Astrocyte (in vitro differentiated cells and primary cell): ENCODE measurements at places on chromosomes 3 and 15.

DNA sequence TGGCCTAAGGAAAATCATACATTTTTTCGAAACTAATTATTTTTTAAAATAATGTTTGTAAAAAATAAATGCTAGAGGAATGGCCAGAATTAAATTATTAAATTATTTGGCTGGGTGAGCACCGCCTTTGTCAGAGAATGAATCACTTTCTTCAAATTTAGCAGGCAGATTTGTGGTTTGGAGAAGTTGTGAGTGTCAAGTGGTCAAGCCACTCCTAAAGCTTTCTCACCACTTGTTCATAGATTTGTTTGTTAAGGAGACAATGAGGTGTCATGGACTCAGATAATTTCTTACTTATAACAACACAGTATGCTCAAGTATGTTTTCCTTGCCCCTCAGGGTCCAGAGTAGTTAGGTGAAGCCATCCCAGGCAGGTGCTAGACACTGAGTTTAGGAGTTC lies 196.2 kb downstream of the TUSC7 start:
- peak; percentile 5 for DNase-seq

DNA sequence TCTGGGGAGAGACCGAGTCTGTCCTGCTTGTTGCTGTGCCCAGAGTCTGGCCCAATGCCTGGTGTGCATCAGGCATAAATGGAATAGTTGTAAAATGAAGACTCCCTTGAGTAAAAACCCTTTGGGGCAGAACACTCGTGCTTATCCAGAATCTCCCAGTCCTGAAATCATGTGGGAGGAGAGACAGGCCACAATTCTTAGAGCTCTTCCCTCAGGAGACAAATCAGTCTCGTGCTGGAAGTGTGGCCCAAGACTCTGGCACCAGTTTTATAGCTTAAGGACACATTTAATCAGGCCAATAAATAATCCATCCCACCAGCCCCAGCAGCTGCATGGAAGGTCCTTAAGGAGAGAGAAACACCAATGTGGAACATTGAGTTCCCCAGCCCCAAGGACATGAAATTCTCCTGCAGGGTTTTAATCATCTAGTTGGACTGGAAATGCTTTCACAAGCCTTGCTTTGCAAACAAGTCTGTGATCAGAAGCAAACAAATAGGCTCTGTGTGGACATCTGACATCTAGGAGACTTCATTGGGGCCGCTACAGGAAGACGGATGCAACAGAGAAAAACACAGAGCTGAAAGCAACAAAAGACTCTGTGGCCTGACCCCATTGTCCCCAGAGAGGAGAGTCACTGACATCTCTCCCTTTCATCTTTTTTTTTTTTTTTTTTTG lies 70.4 kb downstream of the LSM3 start:
- no peak for DNase-seq

- DNase-seq: no peak
These were observed 316.4 kb downstream of the MCTP2 start for GRCh38 chr15:94547711-94548110.

- peak; percentile 51 for DNase-seq
These were observed 103.3 kb upstream of the PRTG start for GRCh38 chr15:55846116-55846707.

GRCh38 chr15:88954431-88955277 lies 41.5 kb upstream of the MFGE8 start:
- DNase-seq: no peak

GRCh38 chr15:89089316-89090230 lies 1.3 kb downstream of the ABHD2 start:
- no peak for DNase-seq

DNA sequence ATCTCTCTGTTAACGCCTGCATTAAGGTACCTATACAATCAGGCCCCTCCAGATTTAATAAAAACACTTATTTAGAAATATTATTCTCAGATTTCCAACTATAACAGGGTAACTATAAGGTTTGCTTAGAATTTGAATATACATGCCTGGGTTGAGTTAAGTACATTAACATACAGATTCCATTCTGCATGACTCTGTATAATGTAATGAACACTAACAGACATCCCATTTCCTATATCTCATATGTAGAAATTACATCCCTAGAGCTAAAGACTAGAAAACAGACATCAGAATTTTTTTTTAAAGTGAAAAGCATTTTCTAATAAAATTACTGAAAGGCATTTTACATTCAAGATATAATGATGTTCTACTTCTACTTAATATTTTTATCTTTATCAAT lies 162.5 kb downstream of the MECOM start:
- DNase-seq: no peak

DNA sequence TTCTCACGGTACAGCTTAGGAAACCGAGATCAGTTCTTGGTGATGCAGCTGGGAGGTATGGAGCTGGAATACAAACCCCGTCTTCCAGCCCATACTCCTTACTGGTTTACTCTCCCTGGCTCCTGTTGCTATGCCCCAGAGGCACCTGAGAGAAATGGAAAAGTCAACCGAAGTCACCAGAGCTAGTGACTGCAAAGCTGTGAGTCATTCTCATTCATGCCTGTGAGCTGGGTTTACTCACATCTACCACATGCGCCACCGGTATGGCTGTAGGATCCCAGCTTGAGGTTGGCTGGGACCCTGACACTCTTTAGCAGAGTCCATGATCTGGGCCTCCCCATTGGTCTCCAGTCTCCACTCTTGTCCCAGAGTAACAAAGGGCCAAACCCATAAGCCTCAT lies 111.5 kb upstream of the ETV5 start:
- no peak for DNase-seq

DNA sequence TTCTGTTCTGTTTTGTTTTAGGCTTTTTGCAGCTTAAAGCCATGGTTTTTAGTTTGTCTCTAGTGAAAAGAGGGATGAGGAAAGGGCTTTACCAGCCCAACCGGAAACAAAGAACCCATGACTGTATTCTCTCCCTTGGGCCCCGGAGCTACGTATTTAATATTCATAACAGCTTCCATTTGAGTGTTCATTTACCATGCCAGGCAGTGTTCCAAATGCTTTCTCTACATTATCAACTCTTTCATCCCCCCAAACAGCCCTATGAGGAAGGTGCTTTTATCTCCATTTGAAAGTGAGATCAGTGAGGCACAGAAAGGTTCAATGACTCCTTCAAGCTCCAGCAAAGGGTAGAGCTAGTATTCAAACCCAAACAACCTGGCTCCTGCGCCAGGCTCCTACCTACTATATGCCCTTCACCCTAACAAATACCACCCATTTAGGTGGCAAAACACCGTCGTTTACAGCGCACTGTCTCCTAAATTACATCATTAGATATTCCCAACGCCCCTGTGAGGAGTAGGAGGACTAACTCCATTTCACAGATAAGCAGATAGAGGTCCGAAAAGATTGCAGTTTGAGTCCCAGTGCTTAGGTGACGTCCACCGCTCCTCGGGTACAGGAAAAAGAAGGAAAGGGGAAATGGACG lies 27.9 kb downstream of the GTPBP8 start:
- peak; percentile 6 for DNase-seq

DNA sequence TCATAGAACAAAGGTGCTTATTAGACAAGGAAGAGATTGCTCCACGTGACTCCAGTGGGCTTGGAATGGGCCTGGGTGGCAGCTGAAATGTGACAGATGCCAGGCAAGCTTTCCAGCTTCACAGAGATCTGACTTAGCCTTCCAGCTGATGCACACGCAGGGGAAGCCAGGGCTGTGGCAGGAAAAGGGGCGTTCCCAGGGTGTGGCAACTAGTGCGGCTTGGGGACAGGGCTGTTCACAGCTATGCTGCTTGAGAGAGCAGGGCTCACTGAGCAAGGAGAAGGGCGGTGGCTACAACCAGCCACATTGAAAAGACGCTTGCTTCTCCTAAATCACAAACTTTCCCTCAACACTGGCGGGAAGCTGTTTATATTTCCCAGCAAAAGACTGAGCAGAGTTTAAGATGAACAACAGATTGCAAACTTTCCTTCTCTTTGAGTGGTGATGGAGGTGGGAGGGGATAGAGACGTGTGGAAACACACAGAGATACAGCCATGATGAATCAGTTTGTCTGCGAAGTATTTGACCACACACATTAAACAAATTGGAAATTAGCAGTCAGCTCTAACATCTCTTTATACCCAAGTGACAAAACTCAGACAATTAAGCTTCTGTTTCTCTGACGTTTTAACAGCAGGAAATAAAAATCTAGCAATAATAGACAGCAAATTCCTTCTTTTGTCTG lies 127.5 kb downstream of the BDH1 start:
- peak; percentile 86 for DNase-seq

- DNase-seq: no peak
These were observed 118.8 kb upstream of the AZI2 start for GRCh38 chr3:28467414-28467813.

DNA sequence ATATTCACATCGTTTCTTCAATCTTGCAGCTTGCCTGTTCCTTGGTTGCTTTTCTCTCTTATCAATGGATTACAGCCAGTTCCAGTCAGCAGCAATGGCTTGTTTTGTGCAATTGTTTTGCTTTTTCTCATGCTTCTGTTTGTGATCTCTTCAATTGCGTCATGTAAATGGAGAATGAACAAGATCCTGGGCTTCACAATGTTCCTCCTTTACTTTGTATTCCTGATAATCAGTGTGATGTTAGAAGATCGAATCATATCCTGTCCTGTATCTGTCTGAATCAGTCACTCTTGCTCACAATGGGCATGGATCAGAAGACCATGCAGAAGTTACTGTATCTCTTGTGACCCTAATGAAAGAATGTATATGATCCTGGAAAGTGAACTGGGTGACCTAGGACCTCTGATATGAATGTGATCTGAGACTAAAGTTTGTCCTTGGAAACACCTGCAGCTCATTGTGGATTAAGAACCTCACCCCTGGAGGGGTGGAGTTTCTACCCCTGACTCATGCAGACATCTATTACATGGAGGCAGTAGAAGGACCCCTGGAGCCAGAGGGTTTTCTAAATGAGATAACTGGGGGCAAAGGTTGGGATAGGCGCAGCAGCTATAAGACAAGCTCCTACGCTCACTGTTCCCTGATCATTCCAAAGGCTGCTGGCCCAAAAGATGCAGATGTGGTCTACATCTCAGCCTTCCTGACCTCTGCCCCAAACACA lies 32.2 kb downstream of the SLC24A1 start:
- DNase-seq: no peak

GRCh38 chr3:173003471-173003870 lies 137.6 kb downstream of the SPATA16 start:
- DNase-seq: peak; percentile 28

DNA sequence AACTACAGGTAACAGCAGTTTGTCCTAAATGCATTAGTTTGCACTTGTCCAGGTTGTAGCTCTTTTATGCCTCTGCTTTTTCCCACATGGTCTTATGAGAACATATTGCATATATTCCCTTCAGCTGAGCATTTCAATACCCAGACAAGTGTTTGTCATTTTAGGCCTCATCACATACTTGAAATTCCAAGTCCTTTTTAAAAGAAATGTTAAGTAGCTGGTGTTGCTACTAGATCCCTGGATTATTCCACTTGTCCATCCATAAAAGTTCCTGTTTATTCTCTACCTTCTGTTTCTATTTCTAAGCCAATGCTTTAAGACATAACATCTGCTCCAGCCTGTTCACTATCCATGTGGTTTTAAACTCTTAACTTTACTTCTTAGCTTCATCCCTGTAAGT lies 128.4 kb downstream of the NECTIN3 start:
- no peak for DNase-seq

DNA sequence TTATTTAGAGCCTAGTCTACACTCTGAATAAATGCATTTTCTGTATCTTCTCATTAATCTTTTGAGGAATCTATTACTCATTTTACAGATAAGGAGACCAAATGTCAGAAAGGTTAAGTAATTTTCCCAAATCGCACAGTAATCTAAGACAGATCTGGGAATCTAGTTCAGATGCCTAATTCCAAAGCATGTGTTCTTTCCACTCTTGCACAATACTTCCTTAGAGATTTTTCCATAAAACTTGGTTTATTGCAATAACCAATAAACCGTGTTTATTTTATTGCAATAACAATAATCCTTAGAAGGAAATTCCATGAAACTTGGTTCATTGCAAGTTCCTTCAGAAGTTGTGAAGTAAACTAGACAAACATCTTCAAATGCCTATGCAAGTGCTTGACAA lies 17.4 kb upstream of the COL8A1 start:
- DNase-seq: no peak

DNA sequence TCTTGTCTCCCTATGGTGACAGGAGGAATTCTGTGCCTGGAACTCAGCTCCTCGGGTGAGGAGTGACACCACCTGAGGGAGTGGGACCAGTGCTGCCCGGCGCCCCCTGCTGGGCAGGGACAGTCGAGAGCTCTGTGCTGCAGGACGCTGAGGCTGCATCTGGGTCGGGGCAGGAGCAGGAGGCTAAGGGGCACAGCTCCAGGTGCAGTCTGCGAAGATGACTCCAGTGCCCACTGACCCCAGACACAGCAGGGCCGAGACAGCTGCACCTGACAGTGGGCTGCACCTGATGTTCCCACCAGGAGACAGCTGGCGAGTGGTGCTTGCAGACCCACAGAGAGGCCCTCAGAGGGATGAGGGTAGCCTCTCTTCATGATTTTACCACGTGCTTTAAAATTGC lies 152.9 kb downstream of the ATP10A start:
- no peak for DNase-seq

DNA sequence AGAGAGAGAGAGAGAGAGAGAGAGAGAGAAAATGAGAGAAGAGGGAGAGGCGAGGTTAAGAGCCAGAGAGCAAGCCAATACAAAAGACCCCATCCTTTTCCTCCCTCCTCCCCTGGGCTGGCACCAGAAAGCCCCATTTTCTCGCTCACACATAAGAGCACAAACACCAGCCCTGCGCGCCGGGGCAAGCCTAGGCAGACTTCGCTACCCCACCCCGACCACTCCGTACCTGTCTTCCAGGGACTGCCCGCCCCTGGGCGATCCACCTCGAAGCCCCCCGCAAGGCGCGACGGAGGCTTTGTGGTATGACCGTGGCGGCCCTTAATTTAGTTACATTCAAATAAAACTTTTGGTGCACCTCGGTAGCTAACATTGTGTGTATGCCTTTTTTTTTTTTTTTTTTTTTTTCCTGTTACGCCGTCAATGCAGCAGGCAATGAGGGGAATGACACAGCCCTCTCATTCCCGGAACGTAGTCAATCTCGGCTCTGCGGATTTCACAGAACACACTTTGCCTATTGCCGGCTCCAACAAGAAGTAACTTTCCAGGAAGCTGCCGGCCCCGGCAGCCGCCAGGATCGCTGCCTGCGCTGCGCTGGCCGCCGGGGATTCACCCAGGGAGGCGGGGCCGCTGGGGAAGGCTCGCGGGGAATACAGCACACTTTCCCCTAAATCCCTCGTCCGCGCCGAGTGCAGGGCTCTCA lies 7.7 kb downstream of the BCL6 start:
- peak; percentile 64 for DNase-seq

- no peak for DNase-seq
These were observed 254.7 kb downstream of the CACNA2D3 start for GRCh38 chr3:54376939-54377578.

DNA sequence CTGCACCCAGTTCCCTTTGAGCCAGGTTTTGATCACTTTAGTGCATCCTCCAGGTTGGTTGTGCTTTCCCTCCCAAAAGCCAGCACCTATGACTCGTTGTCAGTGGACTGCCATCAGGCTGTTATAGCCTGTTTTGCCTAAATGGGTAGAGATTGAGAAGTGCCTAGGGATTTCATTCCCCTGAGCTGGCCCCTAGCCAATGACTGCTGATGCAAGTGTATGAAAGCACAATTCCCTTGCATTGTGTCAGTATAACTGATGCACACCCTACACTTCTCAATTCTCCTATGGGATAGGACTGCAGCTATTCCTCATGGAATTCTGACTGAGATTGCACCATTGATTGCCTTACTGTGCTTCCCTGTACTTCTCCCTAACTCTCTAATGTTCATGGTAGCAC lies 102.1 kb upstream of the ARPP21 start:
- no peak for DNase-seq

- no peak for DNase-seq
These were observed 28.3 kb downstream of the MITF start for GRCh38 chr3:69767571-69767970.
